ENCODE measurements at places on chromosomes 11 and 22.

DNA sequence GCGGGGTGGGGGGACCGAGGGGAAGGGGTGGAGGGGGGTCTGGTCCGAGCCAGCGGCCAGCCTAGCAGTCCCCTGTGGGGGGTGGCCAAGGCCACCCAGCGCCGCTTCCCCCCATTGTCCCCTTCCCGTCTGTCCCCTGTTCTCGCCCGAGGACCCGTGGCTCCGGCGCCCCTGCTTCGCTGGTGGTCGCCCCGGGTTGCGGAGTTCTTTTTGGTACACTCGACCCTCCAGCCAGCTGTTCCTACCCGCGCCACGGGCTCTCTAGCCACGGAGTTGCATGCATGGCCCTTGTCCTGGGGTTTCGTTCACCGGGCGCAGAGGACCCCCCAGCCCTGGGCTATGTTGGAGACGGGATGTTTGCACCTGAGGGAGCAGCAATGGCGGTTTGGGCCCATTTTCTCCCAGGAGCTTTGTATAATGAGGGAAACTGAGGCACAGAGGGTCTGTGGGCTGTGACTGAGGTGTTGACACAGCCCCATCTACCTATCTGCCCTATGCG is 489 bp downstream of the RNF214 start:
- no peak for DNase-seq

DNA sequence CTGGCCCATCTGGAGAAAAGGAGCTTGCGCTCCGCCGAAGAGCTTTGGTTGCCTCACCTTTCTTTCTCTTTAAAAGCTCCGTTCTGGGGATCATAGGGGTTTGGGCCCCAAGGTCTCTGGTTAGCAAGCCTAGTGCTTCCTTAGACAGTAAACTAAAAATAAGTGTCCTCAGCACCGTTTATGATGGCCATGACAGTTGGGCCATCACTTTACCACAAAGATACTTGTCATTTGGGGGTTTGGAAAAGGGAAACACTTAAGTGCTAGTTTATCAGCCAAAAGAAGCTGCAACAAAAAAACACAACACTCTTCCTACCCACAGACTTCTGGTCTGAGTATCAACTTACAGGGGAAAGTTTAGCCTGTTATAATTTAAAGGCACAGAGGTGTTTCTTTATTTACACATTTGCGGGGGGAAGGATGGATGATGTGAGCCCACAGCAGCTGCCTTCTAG is 88.4 kb upstream of the CD44 start:
- DNase-seq, result no peak

DNA sequence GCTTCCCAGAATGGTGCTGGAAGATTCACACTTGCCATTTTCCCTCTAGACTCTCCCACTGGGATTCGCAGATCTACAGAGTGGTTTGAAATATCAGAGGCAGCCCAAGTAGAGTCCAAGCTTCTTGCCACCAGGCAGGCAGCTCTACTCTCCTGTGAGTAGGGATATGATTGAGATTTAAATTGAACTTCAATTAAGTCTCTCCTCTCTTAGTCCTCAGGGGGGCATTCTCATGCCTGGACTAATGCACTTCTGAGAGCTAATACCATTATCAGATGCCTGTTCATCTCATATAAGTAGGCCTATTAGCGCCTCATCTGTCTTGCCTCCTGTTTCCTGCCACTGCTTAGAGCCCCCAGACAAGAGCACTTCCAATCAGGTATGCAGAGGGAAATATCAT is 25.5 kb upstream of the AMPD3 start:
- DNase-seq, result no peak

GRCh38 chr22:30763815-30764673 is 69.4 kb downstream of the OSBP2 start:
- DNase-seq, result peak; percentile 69

GRCh38 chr11:67409261-67409666 is 5.4 kb downstream of the TBC1D10C start:
- DNase-seq, result no peak

GRCh38 chr22:24595228-24595627 is 2.4 kb upstream of the LRRC75B start:
- no peak for DNase-seq

DNA sequence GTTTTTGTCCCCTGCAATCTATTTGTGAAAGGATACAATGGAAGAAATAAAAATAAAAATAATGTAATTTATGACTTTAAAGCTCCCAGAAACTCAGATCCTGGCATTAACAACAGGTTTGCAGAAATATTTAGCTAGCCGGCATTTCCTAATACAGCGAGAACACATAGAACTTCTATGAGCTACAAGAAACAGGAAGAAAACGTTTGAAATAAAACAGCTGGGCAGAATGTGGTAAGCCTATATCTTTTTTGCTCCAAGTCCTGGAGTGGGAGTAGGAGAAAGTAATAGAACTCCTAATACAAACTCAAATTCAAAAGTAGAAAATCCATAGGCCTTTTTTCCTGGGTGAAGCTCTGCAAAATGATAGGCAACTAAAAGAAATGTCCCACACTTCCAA is 29.6 kb upstream of the FIBIN start:
- no peak for DNase-seq

- no peak for DNase-seq
These were observed 218.3 kb downstream of the NXPE2 start for GRCh38 chr11:114896594-114896993.

DNA sequence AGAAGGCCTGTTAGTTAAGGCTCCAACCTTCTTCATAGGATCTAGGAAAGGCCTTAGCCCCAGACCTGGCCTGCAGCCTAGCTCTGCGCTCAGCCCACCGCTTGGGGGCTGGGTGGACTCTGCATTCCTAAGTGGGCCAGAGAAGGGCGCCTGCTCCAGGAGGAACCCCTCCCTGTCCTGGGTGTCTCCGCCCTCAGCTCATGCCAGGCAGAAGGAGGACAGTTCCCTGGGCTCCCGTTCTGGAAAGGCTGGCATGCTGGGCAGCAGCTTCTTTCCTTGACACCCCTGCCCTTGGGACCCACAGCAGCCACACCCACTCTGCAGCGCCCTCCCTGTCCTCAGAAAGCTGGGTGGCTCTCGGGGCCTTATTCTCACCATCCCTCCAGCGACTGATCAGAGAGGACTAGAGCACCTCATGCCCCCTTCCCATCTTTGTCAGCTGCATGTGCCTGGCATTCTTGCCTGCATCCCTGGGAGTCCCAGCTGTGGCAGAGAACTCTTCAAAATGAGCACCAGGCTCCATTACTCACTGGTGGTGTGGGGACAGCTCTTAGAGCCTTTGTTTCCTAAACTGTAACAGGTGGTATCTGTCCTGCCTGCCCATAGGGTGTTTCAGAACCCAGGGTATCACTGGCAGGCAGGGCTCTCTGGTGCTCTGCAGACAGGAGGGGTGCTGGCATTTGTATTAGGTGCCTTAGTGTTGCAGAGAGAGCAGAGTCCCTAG is 20.3 kb upstream of the MYRF start:
- no peak for DNase-seq

DNA sequence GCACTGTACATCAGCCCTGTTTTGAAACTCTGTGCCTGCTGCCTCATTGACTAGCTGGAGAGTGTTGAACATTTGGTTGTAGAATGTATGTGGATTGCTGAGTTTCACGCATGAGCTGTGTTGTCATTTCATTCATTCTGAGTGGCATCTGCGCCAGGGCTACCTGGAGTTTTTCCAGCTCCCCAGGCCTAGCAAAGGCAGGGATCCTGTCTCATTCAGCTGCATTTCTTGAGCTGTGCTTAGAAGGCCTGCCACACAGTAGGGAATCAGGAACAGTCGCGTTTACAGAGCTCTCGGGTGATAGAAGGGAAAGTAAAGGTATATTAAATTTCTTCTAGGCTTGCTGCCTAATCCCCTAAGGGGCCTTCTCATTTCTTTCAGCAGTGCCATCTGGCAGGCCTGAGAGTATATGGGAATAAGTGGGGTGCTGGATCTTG is 44.3 kb downstream of the PTPRJ start:
- no peak for DNase-seq

DNA sequence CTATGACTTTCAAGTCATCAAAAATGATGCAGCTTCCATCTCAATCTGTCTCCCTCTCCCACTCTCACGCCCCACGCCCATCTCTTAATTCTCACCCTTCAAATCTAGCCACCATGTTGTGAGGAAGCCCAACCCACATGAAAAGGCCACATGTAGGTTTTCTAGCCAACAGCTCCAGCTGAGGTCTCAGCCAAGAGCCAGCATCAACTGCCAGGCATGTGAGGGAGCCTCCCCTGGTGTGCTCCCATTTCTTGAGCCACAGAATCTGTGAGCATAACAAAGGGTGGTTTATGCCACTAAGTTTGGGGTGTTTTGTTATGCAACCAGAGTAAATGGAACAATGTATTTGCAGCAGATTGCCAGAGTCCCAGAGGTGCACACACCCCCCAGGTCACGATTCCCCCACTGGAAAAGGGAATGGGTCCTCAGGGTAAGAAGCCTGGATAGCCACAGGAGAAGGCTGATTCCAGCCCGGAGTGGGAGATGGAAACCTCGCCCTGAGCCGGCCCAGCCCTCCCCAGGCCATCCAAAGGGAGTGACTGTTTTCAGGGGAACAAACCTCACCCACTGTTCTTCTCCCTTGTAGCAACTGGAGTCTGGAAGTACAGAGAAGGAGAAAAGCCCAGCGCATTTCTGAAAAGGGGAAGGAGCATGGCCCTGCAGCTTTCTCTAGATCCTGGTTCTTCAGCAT is 20.0 kb upstream of the LINC01488 start:
- DNase-seq, result no peak

DNA sequence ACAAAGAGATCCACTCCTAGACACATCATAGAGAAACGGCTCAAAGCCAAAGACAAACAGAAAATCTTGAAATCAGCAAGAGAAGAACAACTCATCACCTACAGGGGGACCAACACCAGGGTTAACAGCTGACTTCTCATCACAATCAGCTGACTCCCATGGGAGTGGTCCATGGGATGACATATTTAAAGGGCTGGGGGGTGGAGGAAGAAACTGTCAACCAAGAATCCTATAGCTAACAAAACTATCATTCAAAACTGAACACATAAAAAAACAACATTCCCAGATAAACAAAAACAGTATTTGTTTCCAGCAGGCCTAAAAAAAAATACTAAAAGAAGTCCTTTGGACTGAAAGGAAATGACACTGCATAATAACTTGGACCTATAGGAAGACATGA is 86.7 kb downstream of the APOL5 start:
- no peak for DNase-seq

- no peak for DNase-seq
These were observed 46.2 kb downstream of the PRR5L start for GRCh38 chr11:36342327-36342726.

- DNase-seq, result no peak
These were observed 45.8 kb downstream of the LMO1 start for GRCh38 chr11:8217926-8218325.

- no peak for DNase-seq
These were observed 74.4 kb downstream of the MS4A13 start for GRCh38 chr11:60589611-60590010.
